ENCODE measurements at places on chromosomes 16 and 17.

DNA sequence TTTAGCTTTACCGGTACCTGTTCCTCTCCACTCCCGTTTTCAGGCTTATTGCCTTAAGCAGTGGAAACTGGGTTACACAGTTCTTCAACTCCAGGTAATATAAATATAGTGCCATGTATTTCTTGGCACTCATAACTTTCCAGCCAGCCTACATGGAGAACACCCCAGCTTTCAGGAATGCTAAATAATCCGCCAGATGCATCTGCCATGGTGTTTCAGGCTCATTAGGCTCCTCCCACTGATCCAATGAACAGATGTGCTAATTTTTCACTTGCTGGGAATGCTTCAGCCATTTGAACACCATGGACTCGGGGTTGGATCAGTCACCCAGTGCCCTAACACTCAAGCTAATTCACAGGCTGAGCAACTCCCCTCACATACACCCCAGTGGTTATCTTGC is 4.6 kb downstream of the ANKFN1 start:
- DNase-seq: no peak

GRCh38 chr17:45408611-45409421 is 23.9 kb downstream of the ARHGAP27 start:
- DNase-seq: peak; percentile 29

DNA sequence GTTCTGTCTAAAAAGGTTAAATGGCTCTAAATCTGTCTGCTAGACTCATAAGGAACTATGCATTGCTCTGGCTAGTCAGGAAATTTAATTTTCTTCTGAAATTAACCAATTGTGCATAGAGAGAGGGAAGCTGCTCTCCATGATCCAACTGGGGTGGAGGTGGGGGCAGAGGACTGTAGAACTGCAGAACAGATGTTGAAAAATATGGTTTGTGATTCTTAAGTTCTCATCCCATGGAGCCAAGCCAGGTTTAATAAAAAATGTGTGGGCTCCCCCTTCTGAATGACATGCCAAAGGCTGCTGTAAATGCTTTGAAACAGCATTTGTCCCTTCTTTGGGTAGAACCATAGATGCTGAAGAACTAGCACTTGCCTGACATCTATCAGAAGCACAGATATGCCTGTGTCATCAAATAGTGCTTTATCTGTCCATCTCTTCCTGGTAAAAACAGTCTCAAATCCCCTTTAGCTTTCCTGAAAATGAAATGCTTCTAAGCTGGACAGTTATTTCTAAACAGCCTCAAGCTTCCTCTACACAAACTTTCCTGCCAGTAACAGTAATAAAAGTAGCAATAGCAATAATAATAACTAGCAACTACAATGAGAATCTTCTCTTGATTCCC is 221.4 kb downstream of the CDH8 start:
- no peak for DNase-seq

- no peak for DNase-seq
These were observed 52.4 kb upstream of the IRX5 start for GRCh38 chr16:54878301-54878700.

GRCh38 chr16:21650521-21650920 is 1.9 kb downstream of the IGSF6 start:
- DNase-seq: no peak

DNA sequence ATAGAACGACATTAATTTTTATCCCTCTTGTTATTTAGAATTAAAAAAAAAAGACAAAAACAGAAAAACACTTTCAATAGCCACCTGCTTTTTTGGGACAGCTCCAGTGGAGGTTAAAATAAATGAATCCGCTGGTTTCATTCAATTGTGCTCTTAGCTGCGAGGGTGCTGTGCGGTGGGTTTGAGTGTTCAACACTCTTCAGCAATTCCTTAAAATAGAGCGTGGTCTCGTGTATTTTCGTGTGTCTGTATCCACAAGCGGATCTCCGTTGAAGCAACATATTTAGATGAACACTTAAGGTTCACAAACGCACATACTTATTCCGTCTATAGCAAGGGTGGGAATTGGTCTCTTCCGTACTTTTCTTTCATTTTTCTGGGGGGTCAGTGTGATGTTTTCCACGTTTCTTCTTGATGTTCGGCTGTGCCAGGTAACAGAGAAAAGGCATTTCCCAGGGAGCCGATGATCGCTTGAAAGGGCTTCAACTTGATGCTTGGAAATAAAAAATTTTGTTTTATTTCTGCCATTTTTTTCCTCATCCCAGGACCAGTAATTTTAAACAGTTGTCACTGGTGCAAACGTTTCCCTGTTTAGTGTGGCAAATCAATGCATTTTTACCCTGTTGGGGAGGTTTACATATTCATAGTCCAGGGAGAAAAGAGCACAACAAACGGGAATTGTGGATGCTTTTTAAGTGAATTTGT is 297.9 kb downstream of the IRF8 start:
- DNase-seq: no peak

GRCh38 chr17:7020894-7021664 is 1.8 kb upstream of the BCL6B start:
- no peak for DNase-seq

GRCh38 chr17:43019418-43019817 is 2.8 kb downstream of the VAT1 start:
- DNase-seq: peak; percentile 44

DNA sequence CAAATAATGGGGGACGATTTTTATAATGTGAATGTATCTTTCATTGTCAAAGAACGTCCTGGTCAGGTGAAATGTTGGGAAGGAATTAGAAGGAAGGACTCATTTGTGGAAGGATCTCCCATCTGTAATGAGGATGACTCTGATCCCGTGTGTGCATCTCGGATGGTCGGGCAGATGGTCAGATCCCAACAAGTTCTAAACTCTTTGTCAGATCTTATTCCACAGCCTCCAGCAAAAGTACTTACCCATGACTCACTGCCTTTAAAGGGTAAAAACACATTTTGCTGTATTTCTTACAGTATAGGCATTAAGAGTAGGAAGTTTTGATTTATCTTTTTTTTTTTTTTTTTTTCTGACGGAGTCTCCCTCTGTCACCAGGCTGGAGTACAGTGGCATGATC is 539 bp upstream of the KRTAP4-8 start:
- DNase-seq: no peak
